Naive thymus-derived CD4-positive, alpha-beta T cell (primary cell): ENCODE measurements at places on chromosomes 12 and 14. TPM values are rescaled to one million over a fixed set of nuclear protein-coding genes. Genes with fewer than 3 reads are reported as not detected.

PLA2G1B gene
- polyA plus RNA-seq, result not detected

ASB2 gene
- not detected for polyA plus RNA-seq

GRCh38 chr12:98894412-98895085, 249.5 kb downstream of the APAF1 start:
- no peak for DNase-seq

- DNase-seq, result no peak
These were observed 188.8 kb downstream of the ESRRB start for GRCh38 chr14:76564471-76565422.

GRCh38 chr14:78992867-78993266, 822.7 kb downstream of the NRXN3 start:
- no peak for DNase-seq

DNA sequence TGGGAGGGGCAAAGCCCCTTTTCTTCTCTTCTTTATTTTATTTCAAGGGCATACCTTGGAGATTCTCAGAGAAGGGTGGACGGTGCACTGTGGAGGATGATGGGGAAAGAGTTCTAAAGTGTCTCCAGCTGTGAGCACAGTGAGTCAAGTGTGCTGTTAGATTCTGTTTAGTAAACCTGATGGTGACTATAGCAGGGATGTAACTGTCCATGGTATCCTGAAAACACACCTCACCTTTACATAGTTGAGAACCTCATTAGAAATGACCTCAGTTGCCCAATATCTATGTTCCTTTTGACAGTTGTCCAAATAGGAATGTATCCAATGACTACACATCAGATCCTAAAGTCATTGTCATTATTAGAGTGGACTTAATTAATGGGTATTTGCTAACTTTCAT, 38.0 kb downstream of the CNTN1 start:
- DNase-seq, result no peak
